Stomach (tissue), 19 donors: ENCODE measurements at places on chromosomes 6 and 20. TPM values are rescaled to one million over a fixed set of nuclear protein-coding genes. Genes with fewer than 3 reads are reported as not detected.

Gene TP53TG5
- polyA plus RNA-seq, result 0.33 TPM

Gene RIPOR3
- 4.4 TPM for polyA plus RNA-seq

Gene ZSCAN9
- polyA plus RNA-seq, result 7.0 TPM

Gene DNAH8
- under 0.01 TPM for polyA plus RNA-seq

Gene SLC35F1
- 0.50 TPM for polyA plus RNA-seq

Gene VGLL2
- not detected for polyA plus RNA-seq

Gene B3GAT2
- 0.13 TPM for polyA plus RNA-seq

Gene GPR63
- polyA plus RNA-seq, result 0.33 TPM

Gene PEDS1
- polyA plus RNA-seq, result 10.5 TPM

Gene GRIK2
- 0.50 TPM for polyA plus RNA-seq

Gene NDUFAF4
- polyA plus RNA-seq, result 20.9 TPM

Gene SAMD10
- 6.6 TPM for polyA plus RNA-seq

Gene PLCB4
- 8.2 TPM for polyA plus RNA-seq

Gene MYCT1
- polyA plus RNA-seq, result 1.1 TPM

Gene DYNLT2
- 0.46 TPM for polyA plus RNA-seq

Gene POU5F1
- 2.6 TPM for polyA plus RNA-seq

Gene SPAG4
- 2.9 TPM for polyA plus RNA-seq

Gene SYCP2
- 4.9 TPM for polyA plus RNA-seq

Gene LPA
- polyA plus RNA-seq, result not detected

Gene SPTLC3
- 1.1 TPM for polyA plus RNA-seq

Gene CRIP3
- 1.6 TPM for polyA plus RNA-seq

Gene CLPSL2
- not detected for polyA plus RNA-seq

Gene INSM1
- 0.48 TPM for polyA plus RNA-seq

Gene COL21A1
- 1.8 TPM for polyA plus RNA-seq

Gene XKR7
- polyA plus RNA-seq, result 0.06 TPM

Gene OR2B6
- polyA plus RNA-seq, result not detected

Gene DDRGK1
- polyA plus RNA-seq, result 80.8 TPM

Gene ATP6V1G2
- 1.2 TPM for polyA plus RNA-seq

Gene BFSP1
- polyA plus RNA-seq, result 1.2 TPM

Gene TMEM200A
- 0.23 TPM for polyA plus RNA-seq

Gene HCRTR2
- polyA plus RNA-seq, result not detected

Gene PNLDC1
- not detected for polyA plus RNA-seq

Gene HLA-DRA
- polyA plus RNA-seq, result 89.7 TPM

Gene LTB
- 9.0 TPM for polyA plus RNA-seq

Gene C4B
- polyA plus RNA-seq, result 107 TPM

Gene GPR6
- polyA plus RNA-seq, result 0.05 TPM

Gene TSPO2
- 0.92 TPM for polyA plus RNA-seq

Gene SLC26A8
- polyA plus RNA-seq, result 0.12 TPM

Gene BAG2
- 3.8 TPM for polyA plus RNA-seq

Gene ELOVL2
- not detected for polyA plus RNA-seq

Gene EPHA7
- 0.56 TPM for polyA plus RNA-seq

Gene SLC22A3
- 2.4 TPM for polyA plus RNA-seq

Gene ECT2L
- polyA plus RNA-seq, result 0.08 TPM

Gene SGK2
- polyA plus RNA-seq, result 15.3 TPM

Gene RAB32
- 9.4 TPM for polyA plus RNA-seq

Gene TMEM63B
- polyA plus RNA-seq, result 5.5 TPM
